ENCODE measurements at places on chromosomes 16 and 17.

DNA sequence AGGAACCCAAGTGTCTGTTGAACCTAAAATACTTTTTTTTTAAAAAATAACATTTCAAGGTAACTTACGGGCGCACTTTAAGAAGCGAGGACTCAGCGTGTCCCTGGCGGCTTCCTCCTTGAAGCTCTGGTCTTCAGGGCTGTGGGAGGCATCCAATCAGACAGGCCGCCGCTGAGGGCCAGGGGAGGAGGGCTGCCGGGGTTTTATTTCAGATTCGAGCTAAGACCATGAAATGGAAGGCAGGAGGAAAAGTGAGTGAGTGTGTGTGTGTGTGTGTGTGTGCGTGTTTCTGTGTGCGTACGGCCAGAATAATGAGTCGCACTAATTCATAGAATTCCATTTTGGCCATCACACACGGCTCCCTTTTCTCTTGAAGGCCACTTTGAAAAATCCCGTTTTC, 41.1 kb downstream of the C16orf78 start:
- DNase-seq: no peak

- DNase-seq: peak; percentile 93
Observed at GRCh38 chr17:44533533-44534246, 23.6 kb upstream of the FZD2 start.

- no peak for DNase-seq
Observed at GRCh38 chr16:11781773-11782172, 15.3 kb downstream of the ZC3H7A start.

GRCh38 chr16:64434526-64435069, 687.3 kb downstream of the CDH11 start:
- DNase-seq: no peak

- DNase-seq: no peak
Observed at GRCh38 chr17:67671493-67671892, 46.2 kb upstream of the NOL11 start.

DNA sequence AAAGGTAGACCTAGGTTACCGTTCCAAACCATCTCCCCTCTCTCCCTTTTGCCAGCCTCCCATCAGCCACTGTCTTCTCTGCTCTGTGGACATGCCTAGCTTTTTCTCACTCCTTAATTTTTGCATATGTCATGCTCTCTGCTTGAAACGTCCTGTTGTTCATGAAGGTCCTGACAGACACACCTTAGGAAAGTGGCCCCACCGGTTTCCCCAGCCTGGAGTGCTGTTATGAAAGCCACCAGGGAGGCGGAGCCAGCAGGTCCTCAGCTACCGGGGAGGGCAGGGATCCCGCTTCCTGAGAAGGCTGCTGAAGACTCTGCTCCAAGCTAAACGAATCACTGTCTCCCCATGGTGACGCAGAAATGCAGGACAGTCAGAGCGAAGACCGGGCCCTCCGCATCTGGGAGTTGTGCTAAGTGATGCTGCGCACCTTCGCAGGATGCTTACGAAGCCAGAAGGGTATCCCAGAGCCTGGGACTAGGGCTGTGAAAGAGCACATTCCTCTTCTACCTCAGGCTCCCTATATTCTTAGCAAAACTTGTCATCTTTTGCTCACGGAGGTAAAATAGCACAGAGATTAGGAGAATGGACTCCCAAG, 2.3 kb upstream of the SLC16A11 start:
- DNase-seq: no peak

GRCh38 chr17:8062807-8063483, 24.1 kb downstream of the ALOX15B start:
- DNase-seq: no peak

DNA sequence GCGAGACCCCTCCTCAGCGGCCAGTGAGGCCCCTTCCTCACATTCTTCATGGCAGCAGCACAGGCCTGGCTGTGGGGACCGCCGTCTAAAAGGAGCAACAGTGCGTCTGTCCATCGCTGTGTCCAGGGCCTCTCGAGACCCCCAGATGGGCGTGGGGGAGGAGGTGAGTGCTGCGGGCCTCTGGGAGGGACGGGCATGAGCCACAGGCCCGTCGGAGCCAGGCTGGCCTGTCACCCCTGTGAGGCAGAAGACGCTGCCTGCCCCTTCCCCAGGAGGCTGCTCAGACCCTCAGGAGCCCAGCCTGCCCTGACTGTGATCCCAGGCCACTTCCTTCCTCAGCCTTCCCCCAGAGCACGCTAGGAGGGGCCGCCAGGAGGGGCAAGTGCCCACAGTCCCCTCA, 2.1 kb upstream of the PYCR1 start:
- DNase-seq: no peak

- DNase-seq: no peak
Observed at GRCh38 chr16:228151-228851, 948 bp downstream of the LUC7L start.

GRCh38 chr16:67936880-67937605, 393 bp upstream of the PSMB10 start:
- peak; percentile 90 for DNase-seq

GRCh38 chr16:22369221-22369811, 5.1 kb downstream of the CDR2 start:
- no peak for DNase-seq

DNA sequence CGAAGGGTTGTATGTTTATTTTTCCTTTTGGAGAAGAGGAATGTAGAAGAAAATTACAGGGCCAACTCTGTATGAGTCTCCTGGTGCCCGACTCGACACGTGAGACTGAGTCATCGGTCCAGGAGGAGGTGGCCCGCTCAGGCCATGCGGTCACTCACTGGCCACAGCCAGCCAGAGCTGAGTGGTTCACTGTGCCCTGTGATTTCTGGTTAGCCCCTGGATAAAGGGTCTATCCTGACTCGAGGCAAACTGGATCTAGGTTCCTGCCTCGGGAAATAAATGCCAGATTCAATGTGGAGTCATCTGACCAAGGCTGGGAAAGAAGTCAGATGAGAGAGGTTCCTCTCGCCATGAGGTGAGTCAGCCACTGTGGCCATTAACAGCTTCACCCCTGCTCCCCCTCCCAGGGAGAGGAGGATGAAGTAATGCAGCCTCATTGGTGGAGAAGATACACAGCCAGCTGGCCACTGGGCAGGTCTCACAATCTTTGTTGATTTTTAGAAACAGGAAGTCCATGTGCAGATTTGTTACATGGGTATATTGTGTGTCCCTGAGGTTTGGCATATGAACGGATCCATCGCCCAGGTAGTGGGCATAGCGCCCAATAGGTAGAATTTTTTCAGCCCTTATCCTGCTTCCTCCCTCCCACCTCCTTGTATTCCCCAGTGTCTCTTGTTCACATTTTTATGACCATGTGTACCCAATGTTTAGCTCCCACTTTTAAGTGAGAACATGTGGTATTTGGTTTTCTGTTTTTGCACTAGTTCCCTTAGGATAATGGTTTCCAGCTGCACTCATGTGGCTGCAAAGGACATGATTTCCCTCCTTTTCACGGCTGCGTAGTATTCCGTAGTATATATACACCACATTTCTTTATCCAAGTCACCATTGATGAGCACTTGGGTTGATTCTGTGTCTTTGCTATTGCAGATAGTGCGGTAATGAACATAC, 21.7 kb upstream of the USP36 start:
- DNase-seq: peak; percentile 91

DNA sequence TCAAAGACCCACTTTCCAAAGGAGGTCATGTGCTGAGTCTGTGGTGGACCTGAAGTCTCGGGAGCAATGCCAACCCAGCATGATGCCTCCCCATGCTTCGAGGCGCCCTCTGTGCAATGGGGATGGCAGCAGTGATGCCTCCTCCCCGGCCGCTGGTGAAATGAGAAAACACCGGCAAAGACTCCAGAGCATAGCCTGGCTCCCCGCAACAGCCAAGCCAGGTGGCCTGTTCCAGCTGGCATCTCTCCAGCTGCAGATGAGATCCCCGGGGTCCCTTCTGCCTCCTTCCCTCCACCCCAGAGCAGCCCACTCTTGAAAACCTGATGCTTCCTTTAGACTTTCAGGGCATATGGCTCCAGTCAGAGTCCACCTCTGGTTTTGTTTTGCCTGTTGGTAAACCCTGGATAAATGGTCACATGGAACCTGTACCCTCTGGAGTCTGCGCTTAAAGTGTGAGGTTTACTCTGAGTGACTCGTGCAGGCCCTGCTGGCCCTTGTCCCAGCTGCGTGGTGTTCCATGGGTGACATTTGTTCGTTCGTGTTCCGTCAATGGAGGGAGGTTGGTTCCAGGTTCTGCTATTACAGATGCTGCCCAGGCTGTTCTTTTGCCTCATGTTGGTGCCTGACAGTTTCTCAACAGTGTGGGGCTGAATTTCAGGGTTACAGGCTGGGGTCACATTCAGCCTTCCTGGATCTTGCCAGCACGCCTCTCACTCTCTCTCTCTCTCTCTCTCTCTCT, 181.8 kb upstream of the CIBAR2 start:
- DNase-seq: no peak

- peak; percentile 46 for DNase-seq
Observed at GRCh38 chr17:67689534-67690177, 28.1 kb upstream of the NOL11 start.

GRCh38 chr17:7647018-7647417, 3.7 kb upstream of the ATP1B2 start:
- peak; percentile 69 for DNase-seq

DNA sequence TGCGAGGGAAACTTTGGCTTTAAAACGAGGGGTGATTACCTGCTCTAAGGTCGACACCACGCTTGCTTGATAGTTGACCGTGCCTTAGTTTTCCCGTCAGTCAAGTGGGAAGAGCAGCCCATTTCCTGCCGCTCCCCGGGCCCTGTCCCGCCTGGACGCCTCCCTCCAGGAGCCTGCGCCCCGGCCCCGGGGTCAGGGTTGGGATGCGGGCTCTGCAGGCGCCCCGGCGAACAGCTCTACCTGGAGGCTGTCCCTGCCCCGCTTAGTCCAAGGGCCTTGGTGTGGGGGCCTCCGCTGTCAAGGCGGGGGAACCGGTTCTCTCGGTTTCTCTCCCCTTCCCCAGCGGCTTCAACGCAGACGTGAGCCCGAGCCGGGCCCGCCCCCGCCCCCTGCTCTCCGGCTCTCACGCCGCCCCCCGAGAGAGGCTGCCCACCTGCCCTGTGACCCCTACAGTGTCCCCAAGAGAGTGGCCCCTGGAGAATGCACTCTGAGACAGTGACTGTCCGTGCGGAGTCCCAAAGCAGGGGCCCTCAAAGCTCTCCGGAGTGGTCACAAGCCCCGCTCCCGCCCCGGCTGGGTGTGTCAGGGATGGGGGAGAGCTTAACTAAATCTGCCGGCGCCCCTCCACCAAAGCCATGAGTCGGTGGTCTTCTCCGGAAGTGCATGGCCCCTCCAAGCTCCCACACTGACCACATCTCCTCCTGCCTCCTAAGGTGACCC, 117.4 kb upstream of the SMURF2 start:
- DNase-seq: no peak

DNA sequence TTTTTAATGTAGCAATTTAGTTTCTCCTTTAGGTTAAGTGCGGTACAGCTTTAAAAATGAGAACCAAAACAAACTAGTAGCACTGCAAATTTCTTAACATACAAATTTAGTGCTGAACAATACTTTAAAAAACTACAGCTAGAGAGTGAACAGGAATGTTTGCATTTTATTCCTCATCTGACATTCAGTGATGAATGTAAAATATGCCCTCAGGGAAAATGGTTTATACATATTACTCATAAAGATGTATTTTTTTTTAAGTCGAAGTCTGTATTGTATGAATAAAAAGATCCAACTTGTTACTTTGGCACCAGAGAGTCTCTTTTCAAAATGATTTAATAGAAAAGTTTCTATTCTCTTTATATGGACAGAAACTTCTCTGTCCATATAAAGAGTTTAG, 96.8 kb downstream of the BRIP1 start:
- DNase-seq: no peak

DNA sequence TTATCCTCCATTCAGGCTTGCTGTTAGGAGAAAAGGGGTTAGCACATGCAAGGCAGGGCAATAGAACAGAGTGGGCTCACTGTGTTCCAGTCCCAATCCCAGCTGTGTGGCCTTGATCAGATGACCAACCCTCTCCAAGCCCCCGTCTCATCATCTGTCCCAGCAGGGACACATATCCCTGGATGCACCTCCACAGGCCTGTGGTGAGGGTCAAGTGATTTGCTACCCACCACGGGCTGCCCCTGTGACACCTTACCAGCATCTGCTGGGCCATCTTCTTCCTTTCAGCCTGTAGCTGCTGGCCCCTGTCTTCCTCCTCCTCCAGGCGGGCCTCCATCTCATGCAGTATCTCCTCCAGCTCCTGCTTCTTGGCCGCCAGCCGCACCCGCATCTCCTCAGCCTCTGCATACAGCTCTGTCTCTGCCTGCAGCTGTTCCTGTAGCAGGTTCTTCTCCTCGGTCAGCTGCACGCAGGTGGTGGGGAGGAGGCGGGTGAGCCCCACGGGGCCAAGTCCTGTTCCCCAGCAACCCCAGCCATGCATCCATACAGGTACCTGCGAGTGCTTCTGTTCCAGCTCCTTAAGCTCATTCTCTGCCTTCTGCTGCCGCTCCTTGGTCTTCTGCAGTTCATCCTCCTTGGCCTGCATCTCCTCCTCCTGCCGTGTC, 91.3 kb downstream of the NDE1 start:
- no peak for DNase-seq

DNA sequence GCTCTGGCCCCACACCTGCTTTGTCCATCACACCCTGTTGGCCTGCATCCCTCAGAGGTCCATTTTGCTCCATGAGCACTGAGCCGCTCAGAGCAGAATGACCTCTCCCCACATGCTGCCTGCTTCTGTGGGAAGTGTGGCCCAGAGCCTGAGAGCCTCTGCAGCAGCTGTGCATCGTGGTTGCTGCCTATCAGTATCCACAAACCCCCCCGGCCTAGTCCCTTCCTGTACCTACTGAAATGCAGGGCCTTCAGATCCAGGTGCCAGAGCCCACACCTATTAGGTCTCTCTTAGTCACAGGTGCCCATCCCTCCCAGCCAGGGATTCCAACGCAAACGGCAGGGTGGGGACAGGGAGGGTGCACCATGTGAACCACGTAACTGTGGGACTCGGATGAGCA, 16.6 kb upstream of the TRPV3 start:
- no peak for DNase-seq

DNA sequence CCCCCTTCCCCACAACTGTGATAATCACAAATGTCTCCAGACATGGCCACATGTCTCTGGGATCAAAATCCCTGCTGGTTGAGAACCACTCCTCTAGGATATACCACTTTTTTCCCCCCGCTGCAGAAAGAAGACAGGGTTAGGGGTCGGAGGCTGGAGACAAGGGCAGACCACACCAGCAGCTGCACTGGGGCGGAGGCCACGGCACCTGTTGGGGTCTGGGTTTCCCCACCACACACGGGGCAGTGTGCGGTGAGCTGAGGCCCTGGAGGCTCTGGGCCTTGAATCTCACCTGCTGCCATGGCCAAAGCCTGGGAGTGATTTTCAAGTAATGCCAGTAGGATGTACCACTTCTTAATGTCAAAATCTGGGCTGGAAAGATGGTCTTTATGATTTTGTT, 320.5 kb downstream of the SNX29 start:
- no peak for DNase-seq

GRCh38 chr17:49168706-49169105, 36.1 kb downstream of the B4GALNT2 start:
- DNase-seq: no peak

DNA sequence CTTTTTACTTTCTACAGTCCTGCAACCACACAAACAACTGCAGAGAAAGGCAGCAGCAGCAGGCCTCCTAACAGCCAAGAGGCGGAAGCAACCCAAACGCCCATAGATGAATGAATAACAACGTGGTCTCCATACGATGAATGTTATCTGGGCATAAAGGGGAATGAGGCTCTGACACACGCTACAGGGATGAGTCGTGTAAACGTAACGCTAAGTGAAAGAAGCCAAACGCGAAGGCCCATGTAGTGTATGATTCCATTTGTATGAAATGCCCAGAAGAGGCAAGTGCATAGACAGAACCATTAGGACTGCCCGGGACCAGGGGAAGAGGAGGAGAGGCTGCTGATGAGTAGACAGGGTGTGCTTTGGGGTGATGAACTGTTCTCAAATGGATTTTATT, 94.8 kb upstream of the DNAH17 start:
- DNase-seq: no peak

- no peak for DNase-seq
Observed at GRCh38 chr16:3071655-3072054, 6.2 kb downstream of the IL32 start.
